ENCODE measurements at places on chromosomes 12 and 14.

- no peak for DNase-seq
Observed at GRCh38 chr14:103453791-103454190, 68.6 kb downstream of the MARK3 start.

- no peak for DNase-seq
Observed at GRCh38 chr14:64940336-64940910, 2.1 kb downstream of the GPX2 start.

- DNase-seq: peak; percentile 85
Observed at GRCh38 chr14:97977651-97978261, 1180.6 kb downstream of the VRK1 start.

- no peak for DNase-seq
Observed at GRCh38 chr12:133227281-133227852, 8.3 kb downstream of the ANHX start.

DNA sequence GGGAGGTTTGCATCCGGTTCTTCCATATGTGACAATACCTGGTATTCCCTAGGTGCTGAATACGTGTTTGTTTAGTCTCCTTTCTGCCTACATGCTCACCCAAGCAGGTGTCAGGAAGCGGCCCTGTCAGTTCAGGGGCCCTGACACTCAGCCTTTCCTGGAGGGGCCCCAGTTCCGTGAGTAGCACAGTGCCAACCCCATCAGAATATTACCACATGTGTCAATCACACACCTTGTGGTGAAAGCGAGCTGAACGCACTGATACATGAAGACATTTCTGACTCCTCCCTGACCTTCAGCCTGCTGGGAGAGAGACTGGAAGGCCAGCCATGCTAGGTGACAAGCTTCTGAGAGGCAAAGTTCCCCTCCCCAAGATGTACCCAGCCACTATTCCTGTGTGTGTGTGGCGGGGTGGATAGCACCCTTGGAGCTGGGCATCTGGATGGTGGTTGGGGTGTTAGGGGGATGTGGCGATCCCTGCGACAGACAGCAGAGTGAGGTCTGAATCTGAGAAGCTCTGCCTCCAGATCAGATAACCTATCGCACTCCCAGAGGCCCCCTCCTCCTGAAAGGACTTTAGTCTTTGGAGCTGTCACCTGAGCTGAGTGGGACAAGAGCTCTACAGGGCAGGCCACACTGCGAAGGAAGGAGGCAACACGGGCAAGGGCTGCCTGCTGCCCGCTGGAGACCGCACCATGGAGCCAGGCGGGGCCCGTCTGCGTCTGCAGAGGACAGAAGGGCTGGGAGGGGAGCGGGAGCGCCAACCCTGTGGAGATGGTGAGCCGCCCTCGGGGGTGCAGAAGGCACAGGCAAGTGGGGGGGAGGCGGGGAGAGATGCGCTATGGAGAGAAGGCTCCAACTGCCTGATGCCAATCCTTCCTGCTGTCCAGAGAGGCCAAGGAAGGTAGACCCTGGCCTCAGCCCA lies at the start of gene SOAT2:
SOAT2 (plus strand) TSS at position 604 of the 925 bp plus-strand sequence; CDS start at position 696, 92 bp downstream.
- DNase-seq: no peak

- DNase-seq: no peak
Observed at GRCh38 chr12:28239918-28240317, 49.7 kb downstream of the CCDC91 start.

- no peak for DNase-seq
Observed at GRCh38 chr12:108345716-108346633, 6.9 kb upstream of the CMKLR1 start.

DNA sequence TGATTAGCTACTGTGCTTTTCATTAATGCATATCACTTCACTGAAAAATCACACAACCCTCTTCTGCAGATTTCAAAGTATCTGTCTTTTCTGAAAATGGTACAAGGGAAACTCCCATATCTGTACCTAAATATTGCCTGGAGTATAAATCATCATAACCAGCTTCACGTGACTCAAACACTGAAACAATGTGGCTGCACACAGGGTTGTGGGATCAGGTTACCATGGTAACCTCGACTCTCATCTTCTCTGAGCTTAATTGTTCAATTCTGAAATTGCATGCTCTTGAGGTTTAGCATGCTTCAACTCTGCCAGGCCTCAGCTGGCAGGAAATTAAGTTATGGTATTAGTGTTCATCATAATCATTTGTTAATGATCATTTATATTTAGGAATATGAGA lies 77.5 kb upstream of the CPSF6 start:
- DNase-seq: no peak

GRCh38 chr14:61677479-61677878 lies 17.8 kb upstream of the HIF1A start:
- DNase-seq: no peak

DNA sequence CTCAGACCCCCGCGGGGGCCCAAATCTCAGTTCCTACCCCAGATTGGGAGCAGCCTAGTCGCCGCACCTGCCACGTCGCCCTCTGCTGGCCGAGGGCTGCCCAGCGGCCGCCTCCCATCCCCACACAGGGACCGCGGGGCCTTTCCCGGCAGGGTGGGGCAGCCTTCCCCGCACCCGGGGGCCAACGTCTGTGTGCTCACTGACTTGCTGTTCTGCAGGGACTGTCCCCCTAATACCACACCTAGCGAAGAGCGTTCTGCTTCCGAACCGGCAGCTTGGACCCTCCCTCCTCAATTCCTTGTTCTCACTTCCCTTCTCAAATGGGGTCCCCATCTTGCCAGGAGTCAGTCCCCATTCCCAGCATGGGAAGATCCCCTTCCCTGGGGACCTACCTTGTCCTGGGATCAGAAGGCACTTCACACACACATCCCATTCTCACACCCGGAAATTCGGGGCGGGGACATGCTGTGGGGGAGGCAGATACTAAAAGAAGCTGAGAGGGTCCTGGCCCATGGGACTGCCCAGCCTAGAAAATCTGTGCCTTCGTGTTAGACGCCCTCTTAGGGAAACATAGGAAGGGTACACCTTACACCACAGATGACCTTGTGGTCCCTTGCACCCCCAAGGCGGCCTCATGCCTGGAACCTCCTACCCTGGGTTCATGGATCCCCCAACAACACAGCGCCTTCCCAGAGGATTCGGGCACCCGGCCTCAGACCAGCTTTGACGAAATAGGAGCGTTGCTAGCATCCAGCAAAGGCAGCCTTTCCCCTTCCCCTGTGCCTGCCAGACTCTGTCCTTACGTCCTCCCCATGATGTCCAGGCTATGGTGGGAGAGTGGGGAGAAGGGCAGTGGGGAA lies 16.4 kb downstream of the ACVRL1 start:
- DNase-seq: peak; percentile 63

DNA sequence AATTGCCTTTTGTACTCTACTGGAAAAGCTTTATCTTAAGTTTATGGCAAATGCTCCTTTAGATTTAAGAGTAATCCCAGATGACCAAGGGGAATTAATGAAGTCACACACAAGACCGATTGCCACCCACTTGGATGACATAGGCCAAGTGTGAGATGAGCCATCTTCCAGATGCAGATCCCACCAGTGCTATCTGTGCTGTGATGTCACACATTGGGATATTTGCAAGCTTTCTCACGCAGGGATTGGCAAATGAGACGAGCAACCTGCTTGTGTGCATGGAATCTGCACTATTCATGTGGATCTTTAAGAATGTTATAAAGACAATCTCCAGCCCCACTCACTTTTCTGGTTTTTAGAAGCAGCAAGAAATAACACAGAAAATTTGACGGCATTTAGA lies 602.1 kb upstream of the TMEM132C start:
- DNase-seq: no peak

DNA sequence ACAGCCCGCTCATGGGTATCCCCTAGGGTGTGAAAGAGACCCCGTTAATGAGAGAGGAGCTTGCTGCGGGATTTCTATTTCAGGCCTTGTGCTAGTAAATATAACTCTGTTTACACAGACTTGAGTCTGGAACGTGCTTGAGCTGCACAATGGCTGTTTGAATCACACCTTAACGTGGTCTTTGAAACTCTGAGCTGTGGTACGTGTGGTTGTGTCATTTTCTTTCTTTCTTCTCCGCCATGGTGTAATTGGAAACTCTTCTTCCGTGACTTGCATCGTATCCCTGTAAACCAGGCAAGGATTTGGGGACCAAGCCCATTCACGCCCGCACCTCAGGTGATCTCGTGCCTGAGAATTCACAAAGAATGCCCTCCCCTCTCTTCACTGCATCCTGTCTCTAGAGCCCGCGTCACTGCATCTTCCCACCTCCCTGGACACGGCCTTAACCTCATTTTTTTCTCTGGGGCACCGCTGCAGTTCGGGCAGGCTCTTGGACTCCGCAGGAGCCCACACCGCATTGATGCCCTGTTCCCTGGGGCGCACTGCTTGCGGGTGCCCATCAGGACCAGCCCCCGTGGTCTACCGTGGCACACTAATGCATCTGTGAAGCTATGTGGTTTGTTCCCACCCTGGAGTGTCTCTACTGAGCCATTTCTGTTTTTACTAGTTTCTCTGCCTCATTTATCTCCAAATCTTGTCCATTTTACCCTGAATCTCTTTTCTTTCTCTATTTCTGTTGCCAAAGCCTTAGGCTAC lies 78.4 kb upstream of the PARP11 start:
- no peak for DNase-seq

Measured in left hindlimb (tissue), 1 donor.